Foreskin keratinocyte (primary cell): ENCODE measurements at places on chromosomes 11 and 22. TPM values are rescaled to one million over a fixed set of nuclear protein-coding genes. Genes with fewer than 3 reads are reported as not detected.

CALCA gene
- total RNA-seq, result not detected in 2 replicates

MOGAT2 gene
- total RNA-seq, result not detected in 2 replicates

KIRREL3 gene
- total RNA-seq, result 0.03 TPM in 1 of 2 replicates, not detected in the other

KCNK7 gene
- total RNA-seq, result 0.25 and 0.27 TPM in 2 replicates

C11orf52 gene
- 1.2 and 2.0 TPM in 2 replicates for total RNA-seq

OR6T1 gene
- not detected in 2 replicates for total RNA-seq

OR6A2 gene
- total RNA-seq, result not detected in 2 replicates

TMEM151A gene
- total RNA-seq, result 0.04 TPM in 1 of 2 replicates, not detected in the other

CADM1 gene
- 49.0 and 52.4 TPM in 2 replicates for total RNA-seq

TSPAN18 gene
- total RNA-seq, result 0.04 TPM in 1 of 2 replicates, not detected in the other

JAM3 gene
- total RNA-seq, result 1.9 and 6.3 TPM in 2 replicates

ST14 gene
- total RNA-seq, result 94.1 and 94.8 TPM in 2 replicates

IL10RA gene
- 0.04 TPM in 1 of 2 replicates, not detected in the other for total RNA-seq

OR51V1 gene
- total RNA-seq, result not detected in 2 replicates

GSTT4 gene
- total RNA-seq, result not detected in 2 replicates

OAF gene
- total RNA-seq, result 17.3 and 20.0 TPM in 2 replicates

MEI1 gene
- 0.14 TPM in 1 of 2 replicates, not detected in the other for total RNA-seq

TYR gene
- 0.04 and 0.20 TPM in 2 replicates for total RNA-seq

MYBPC3 gene
- total RNA-seq, result not detected in 2 replicates

FIBIN gene
- total RNA-seq, result 0.21 and 0.41 TPM in 2 replicates

UPK3A gene
- not detected in 2 replicates for total RNA-seq

LRRC10B gene
- 0.07 TPM in 1 of 2 replicates, not detected in the other for total RNA-seq

MRGPRF gene
- total RNA-seq, result 0.07 and 0.14 TPM in 2 replicates

BACE1 gene
- total RNA-seq, result 11.8 and 12.3 TPM in 2 replicates

MMP8 gene
- not detected in 2 replicates for total RNA-seq

RHOD gene
- 146 and 174 TPM in 2 replicates for total RNA-seq

SYT7 gene
- 2.2 and 4.5 TPM in 2 replicates for total RNA-seq

MMP27 gene
- total RNA-seq, result not detected in 2 replicates

SLC5A1 gene
- 0.10 TPM in 1 of 2 replicates, not detected in the other for total RNA-seq

BLID gene
- total RNA-seq, result 0.78 TPM in 2 replicates

CCDC157 gene
- total RNA-seq, result 0.95 and 1.5 TPM in 2 replicates

CEND1 gene
- not detected in 2 replicates for total RNA-seq
